T-helper 22 cell (primary cell): ENCODE measurements at places on chromosomes 7 and 10.

DNA sequence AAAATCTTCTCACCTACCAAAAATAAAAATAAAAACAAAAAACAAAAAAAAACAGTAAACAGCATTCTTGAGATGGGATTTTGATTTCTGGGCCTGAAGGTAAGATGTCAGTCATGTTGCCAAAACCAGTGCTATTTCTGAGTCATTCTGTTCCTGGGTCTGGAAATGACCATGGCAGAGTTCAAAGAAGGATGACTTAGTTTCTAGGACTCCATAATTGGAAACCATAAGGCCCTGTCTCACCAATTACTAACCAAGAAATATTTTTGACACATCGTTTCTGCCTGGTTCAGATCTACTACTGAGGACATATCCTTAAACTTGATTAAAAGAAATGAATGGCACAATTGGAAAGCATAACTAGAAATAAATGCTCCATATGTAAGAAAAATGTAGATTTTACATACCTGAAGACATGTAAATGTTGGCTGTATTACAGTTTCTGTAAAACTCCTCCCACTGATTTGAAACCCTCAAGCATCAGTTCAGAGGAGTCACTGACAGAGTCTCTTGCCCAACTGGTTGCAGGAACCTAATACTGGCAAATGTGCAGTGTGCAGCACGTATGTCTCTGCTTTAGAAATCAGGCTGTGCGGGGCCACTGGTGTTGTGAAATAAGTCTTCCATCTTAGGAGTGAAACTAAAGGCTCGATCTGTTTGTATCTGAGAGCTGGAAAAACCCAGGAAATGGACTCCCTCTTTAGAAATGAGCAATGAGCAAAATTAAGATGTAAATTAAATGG lies 84.8 kb upstream of the EGR2 start:
- DNase-seq, result no peak

DNA sequence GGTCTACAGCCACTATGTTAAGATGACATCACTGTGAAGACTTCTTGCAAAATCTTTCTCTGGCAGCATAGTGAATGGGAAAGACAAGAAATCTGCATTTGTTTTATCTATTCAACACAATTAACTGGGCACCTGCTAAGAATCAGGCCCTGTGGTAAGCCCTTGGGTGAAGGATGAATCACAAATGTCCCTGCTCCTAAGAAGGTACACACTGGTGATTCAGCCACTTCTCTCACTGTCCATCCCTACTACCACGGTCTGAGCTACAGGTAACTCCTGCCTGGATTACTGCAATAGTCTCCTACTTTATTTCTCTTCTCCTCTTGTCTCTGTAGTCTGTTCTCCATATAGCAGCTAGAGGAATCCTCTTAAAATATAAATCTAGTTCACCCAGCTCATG lies 116.1 kb downstream of the HIBADH start:
- DNase-seq, result no peak

GRCh38 chr10:88386821-88387773 lies 196.0 kb downstream of the RNLS start:
- DNase-seq, result no peak

DNA sequence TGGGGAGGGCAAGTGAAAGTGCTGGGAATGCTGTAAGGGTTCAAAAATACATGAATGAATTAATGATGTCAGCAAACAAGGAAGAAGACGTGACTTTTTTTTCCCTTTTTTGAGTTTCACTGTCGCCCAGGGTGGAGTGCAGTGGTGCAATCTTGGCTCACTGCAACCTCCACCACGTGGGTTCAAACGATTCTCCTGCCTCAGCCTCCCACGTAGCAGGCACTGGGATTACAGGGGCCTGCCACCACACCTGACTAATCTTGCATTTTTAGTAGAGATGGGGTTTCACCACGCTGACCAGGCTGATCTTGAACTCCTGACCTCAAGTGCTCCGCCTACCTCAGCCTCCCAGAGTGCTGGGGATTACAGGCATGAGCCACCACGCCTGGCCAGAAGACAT lies 30.0 kb downstream of the DENND10 start:
- DNase-seq, result no peak

- DNase-seq, result no peak
These were observed 49.8 kb upstream of the SLC35B4 start for GRCh38 chr7:134366481-134366880.

- no peak for DNase-seq
These were observed 6.3 kb upstream of the SEMA3A start for GRCh38 chr7:84200859-84201258.

DNA sequence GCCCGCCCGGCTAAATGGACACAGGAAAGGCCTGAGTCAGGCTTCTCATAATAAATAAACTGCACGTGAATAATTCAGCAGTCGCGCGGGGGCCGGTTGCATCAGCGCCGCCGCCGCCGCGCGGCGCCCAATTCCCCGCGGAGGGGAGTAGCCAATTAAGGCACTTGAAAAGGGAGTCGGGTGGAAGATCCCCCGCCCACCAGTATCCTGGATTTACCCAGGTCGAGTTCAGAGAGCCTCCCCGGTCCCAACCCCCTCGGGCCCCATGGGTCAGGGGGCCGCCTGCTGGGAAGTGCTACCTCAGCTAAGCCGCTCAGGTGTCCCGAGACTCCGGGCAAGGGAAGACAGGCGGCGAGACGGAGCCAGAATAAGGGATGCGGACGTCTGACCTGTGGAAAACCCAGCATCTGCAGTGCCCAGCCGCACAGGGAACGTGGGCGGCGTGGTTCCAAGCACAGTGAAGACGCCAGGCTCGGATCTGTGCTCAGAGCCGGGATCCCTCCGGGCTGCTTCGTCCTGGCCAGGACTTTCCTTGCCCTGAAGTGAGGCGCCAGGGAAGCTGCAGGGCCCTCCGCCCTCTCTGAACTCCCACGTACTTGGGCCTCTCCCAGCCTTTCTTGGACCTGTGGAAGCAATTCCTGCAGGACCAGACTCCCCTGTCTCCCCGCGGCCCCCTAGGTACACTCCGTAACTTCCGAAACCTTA lies 7.3 kb upstream of the LBX1 start:
- no peak for DNase-seq
